ENCODE measurements at places on chromosomes 2 and 18. TPM values are rescaled to one million over a fixed set of nuclear protein-coding genes. Genes with fewer than 3 reads are reported as not detected.

DNA sequence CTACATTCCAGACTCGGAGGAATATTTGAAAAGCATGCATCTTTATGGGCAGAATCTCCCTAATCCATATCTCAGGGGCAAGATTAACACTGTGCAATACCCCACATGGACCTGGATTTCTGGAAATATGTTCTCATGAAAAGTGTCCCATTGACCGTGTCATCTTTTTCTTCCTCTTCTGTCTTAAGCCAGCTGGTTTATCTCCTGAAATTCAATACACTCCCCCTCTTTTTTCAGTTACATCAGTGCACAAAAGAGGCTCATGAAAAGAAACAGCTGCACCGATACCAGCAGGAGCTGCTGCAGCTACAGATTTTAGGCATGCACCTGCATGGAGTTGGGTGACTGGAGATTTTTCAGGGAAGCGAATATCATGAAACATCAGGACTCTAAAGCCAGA lies 117.2 kb downstream of the SLC4A3 start:
- no peaks in the 10 kb centered on the region for H3K27me3 ChIP-seq
- no peaks in the 10 kb centered on the region for H3K4me1 ChIP-seq
- no peak overlapping the region for H3K27ac ChIP-seq
- DNase-seq, result no peak
- no peak overlapping the region for H3K4me3 ChIP-seq

DNA sequence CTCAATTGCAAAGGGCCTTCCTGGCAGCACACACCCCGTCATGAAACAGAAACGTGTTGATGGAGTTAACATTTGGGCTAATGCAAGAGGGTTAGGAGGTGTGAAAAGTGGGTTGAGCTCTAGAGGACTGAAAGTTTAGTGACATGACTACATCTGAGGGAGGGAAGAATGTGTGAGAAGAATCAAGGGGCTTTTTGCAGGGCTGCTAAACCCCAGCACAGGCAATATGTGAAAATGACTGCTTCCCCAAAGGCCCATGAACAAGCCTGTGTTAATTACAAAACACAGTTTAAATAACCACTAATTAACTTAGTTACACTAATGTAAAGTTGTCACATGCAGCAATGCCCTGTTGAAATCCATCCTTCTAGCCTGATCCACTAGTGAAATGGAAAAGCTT lies 63.4 kb upstream of the PEX13 start:
- peaks cover 7% of the 10 kb centered on the region for H3K36me3 ChIP-seq
- H3K4me1 ChIP-seq, result no peaks in the 10 kb centered on the region
- H3K27me3 ChIP-seq, result no peaks in the 10 kb centered on the region

Gene COL6A3
- 0.56 TPM for total RNA-seq

Gene PTPRN
- 1.1 TPM for total RNA-seq

Measured in endodermal cell (in vitro differentiated cells).